Hematopoietic multipotent progenitor cell treated with erythropoietin and hydrocortisone succinate and interleukin-3 and kit ligand, for 17 days (in vitro differentiated cells): ENCODE measurements at places on chromosomes 7 and 10.

- DNase-seq: no peak
These were observed 31.2 kb downstream of the JCAD start for GRCh38 chr10:30028006-30028737.

GRCh38 chr7:88540012-88540411, 219.5 kb upstream of the ZNF804B start:
- DNase-seq: no peak

DNA sequence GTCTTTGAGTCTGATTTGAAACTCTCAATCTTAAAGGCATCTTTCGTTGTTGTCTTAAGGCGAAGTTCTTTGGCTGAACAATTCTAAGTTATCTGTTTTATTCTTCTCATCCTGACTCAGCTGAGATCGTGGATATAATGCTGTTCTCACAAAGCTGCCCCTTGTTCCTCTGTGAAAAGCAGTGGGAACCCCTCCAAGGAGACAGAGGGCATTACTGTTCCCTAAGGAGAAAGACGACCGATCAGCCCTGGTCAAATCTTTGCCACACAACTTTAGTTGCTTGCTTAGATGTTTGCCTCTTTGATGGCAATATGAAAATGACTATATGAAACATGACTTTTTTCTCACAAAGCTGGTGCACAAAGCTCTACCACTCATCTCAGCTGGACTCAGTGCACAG, 1016.7 kb downstream of the REEP3 start:
- no peak for DNase-seq

- DNase-seq: no peak
These were observed 98.7 kb downstream of the AUTS2 start for GRCh38 chr7:69696686-69697685.

GRCh38 chr7:132653366-132653930, 77.2 kb upstream of the PLXNA4 start:
- DNase-seq: no peak

DNA sequence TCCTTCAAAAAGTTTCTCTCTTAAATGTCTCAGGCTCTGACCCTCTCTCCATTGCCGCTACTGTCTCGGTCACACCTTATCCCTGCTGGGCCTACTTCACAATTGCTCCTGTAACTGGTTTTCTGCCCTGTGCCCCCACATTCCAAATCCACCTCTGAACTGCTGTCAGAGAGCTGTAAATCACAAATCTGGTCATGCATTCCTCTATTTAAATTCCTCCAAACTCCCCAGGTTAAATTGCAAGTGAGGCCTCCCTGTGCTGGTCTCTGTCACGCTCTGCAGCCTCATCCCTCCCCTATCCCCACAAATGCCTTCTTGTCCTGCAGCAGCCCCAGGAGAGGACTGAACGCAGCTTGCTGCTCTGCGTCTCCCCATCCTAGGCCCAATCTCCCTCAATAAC, 40.4 kb upstream of the CDCA7L start:
- DNase-seq: no peak

GRCh38 chr7:34296663-34297062, 361.4 kb upstream of the NPSR1 start:
- DNase-seq: no peak

GRCh38 chr10:58335306-58336005, 650 bp downstream of the UBE2D1 start:
- no peak for DNase-seq

DNA sequence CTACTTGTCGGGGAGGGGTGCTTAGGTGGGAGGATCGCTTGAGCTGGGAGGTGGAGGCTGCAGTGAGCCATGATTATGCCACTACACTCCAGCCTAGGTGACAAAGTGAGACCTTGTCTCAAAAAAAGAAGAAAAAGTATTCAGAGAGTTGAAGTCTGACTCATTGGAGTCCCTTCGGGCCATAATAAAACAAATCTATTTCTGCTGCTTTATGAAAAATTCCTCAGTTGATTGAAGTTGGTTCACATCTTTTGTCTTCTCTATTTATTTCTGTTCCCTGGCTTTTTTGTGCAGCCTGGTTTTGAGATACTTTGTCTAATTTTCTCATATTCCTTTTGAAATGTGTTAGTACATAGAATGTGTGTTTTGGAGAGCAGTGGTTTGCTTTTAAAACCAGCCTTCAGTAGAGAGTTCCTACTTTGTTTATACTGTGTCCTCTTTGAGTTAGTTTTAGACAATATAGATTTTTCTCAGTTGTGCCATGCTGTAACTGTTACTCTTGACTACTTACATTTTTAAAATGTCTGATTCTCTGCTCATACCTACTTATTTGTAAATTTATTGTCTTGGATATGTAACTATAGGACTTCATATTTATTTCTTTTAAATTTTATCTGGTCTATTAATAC, 36.7 kb downstream of the LUC7L2 start:
- DNase-seq: no peak

DNA sequence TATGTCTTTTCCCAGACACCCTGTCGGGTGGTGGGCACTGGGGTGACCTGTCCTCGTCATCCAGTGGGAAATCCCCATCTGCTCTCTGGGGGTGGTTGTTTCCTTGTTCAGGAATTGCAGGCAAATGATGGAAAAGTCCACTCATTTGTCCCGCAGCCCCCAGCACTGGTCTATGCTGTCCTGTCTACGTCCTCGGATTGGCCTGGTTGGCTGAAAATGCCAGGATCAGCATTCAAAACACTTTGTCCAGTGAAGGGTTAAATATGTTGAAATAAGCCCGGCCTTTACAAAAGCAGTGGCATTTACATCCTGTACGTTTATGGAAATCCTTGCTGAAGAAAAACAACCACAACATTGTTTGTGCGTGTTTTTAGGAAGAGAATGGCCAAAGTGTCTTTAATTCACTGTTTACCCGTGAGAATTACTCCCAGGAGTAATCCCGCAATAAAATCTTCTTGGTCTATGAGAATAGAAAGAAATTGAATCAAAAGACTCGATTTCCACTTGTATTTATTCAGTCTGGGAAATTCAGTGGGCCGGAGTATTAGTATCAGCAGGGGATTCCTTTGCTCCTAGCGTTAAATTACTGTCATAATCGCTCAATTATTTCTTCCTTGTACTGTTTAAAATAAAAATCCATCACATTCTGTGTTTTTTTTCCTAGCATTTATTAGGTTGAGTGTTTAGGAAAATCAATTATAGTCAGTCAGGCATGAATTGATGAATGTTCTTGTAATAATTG, 116.8 kb upstream of the SH2B2 start:
- DNase-seq: no peak

DNA sequence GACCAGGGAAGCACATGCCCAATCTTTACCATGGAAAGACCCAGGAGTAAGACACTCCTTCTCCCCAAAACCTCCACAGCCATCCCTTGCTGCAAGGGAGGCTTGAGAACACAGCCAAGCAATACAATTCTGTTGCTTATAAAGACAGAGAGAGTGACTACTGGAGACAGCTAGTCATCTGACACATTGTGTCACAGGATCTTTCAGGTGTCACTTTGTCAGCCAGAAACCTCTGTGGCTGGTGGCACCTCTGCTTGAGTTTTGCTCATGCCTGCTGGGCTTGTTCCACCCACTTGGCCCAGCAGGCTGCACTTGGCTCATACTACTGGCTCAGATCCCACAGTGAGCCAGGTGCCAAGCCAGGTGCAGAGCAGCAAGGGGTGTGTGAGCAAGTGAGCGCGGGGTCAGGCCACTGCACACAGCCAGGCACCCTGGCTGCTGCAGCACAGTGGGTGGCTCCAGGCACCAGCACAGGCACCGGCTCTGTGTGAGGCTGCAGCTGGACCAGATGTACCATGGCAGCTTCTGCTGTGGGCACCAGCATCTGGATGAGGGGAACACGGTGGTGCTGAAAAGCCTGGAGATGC, 12.4 kb upstream of the PRLHR start:
- DNase-seq: no peak

DNA sequence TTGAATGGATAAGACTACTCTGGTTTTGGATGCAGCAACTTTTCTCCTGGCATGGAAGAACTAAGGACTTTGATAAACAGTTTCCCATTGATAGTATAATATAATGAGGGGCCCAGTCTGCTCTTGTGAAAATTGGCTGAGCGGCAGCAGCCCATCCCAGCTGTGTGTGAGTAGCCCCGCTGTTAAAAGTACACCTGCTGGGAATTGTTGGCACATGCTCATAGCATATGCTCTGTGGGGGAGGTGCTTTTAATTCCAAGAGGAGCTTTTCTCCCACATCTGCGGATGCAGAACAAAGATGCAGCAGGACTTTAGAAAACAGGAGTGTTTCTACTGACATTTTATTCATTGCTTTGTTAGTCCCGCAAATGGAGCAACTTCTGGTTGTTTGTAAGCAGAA, 19.0 kb downstream of the SRI start:
- DNase-seq: no peak

DNA sequence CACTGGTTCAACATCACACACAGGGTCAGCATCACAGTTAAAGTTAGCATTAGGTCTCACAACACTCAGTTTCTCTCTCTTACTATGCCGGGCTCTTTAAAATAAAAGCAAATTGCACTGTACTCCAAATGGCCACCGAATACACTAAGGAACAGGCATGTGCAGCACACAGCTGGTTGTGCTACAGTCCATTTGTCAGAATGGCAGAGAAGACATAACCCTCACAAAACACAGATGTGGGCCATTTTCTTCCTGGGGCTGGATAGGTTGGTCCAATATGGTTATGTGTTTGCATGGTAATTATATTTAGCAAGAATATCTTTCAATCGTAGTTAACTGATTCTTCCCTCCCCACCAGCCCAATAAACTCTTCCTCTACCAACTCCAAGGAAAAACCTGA, 9.0 kb downstream of the JCAD start:
- DNase-seq: no peak

DNA sequence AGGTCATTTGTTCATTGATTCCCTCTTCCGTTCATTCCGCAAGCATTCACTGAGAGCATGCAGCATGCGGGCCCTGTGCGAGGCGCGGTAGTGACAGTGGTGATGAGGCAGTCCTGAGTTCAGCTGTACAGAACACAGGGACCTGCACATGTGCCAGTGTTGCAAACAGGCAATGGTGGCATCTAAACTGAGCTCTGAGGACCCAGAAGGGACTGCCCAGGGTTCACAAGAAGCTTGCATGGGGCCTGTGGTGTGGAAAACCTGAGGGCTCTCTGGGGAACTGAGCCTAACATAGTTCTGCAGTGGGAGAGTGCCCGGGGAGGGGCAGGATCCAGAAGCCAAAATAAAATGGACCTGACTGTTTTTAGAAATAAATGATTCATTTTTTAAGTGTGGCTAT, 13.2 kb downstream of the ZNF488 start:
- no peak for DNase-seq

- no peak for DNase-seq
These were observed 43.2 kb downstream of the MYO1G start for GRCh38 chr7:44935583-44935982.

- DNase-seq: no peak
These were observed 822.7 kb downstream of the PCDH15 start for GRCh38 chr10:53978301-53978700.

GRCh38 chr7:154569916-154570315, 433.0 kb downstream of the PAXIP1 start:
- DNase-seq: no peak

DNA sequence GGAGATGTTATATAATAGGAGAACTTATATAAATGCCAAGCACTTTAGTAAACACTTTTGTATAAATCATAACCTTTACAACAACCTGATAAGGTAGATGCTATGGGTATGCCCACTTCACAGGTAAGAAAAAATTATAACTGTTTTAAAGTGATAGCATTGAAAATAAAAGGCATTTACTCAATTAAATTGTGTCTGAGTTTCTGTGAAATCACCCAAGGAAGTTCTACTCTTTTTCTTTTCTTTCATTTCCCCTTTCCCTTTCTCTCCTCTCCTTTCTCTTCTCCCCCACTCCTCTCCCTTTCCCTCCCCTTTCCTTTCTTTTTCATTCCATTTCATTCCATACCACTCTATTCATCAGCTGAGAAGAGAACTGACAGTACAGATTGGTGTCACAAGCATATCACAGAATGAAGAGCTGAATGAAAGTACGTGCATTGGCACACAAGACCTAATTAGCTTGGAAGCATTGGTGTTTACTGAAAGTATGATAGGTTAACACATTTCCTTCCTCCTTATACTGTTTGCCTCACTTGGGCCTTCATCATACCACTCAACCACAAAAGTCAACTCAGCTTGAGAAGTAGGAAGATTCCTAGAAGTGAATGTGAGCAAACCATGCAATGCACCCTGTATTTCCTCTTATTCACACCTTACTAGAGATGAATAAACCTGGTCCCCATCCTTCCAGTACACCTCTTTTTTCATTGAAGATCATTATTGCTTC, 117.9 kb upstream of the AGR3 start:
- DNase-seq: no peak

DNA sequence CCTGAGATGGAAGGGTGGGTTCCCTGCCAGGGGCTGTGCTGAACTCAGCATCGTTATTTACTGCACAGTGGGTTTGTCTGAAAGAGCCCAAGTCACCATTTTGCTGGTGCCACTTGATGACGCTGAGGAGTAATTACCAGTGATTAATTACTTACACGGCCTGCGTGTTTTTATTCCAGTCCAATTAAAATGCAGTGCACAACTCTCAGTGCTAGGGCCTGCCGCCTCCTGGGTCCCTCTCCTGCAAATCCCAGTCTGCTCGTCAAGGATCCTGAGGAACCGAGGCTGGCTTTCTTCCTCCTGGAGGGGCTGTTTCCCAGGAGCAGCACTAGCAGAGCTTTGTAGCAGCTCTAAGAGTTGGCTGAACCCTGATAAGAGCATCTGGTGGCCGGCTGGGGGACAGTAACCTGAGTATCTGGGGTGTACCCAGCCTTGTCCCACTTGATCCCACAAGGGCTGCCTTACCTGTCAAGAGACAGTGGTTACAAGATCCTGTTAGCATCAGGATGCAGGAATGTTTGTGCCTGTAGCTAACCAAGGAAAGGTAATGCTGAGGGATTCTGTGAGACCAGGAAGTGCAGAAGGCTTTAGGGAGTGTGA, 45.1 kb upstream of the LRRC4 start:
- DNase-seq: no peak

DNA sequence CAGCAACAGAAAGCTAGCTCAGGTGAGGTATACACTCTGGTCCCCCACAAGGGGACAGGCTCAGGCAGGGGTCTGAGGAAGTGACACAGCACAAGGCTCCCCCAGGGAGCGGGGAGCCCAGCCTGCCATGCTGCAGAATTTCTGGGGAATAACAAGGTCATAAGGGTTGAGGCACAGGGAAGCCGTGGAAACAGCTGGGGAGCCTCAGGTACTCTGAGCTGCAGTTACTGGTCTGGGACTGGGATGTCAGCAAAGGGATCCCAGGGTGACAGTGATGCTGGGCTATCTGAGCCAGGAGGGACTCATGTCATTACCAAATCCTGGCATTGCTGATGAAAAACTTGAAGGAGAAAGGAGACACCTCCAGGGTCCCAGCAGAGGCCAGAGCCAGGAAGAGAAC, 64.4 kb upstream of the NANOS1 start:
- DNase-seq: no peak
